ENCODE measurements at places on chromosomes 2 and 18. TPM values are rescaled to one million over a fixed set of nuclear protein-coding genes. Genes with fewer than 3 reads are reported as not detected.

The FSHR gene
- not detected for total RNA-seq

DNA sequence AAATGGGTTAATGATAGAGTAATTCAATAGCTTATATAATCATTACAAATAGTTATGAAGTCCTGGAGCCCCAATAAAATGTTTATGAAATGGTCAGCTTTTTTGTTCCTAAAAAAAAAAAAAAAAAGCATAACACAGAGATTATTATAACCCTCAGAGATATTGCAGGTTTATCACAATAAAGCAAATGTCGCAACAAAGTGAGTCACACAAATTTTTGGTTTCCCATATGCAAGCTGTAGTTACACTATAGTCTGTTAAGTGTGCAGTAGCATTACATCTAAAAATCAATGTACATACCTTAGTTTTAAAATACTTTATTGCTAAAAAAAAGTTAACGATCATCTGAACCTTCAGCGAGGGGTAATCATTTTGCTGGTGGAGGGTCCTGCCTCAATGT lies 20.0 kb downstream of the WDFY1 start:
- DNase-seq, result no peak

- DNase-seq, result no peak
Measured at GRCh38 chr2:99797475-99797874, 307.7 kb upstream of the REV1 start.

The ANKRD30B gene
- not detected for total RNA-seq

DNA sequence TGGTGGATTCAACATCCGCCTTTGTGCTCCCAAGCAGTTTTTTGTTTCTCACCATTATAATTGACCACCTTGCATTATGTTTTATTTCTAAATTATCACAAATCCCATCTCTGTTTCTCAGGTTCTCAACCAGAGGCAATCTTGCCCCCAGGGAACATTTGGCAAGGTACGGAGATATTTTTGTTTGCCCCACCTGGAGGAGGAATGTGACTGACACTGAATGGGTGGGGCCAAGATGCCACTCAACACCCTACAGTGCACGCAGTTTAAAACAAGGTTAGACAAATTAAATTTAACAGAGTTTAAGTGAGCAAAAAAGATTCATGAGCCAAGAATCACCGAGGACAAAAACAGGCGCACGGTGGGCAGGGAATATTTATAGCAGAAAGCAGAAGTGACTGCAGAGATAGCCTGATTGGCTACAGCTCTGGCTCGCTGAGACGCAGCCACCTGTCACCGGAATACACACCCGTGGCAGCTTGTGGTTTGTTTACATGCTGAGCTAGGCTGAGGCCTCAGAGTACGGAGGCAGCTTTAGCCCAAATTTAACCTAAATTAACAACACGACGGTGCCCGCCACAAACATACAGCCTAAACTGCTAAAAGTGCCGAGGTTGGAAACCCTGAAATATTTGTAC lies 150.0 kb upstream of the ALKAL2 start:
- DNase-seq, result no peak

The TNFRSF11A gene
- total RNA-seq, result 42.5 TPM

The ABCG5 gene
- total RNA-seq, result not detected

- no peak for DNase-seq
Measured at GRCh38 chr2:40719414-40719813, 267.5 kb upstream of the SLC8A1 start.

GRCh38 chr2:75808793-75809535 lies 98.2 kb upstream of the GCFC2 start:
- no peak for DNase-seq

- peak; percentile 70 for DNase-seq
Measured at GRCh38 chr2:36411962-36412444, 56.4 kb downstream of the CRIM1 start.

DNA sequence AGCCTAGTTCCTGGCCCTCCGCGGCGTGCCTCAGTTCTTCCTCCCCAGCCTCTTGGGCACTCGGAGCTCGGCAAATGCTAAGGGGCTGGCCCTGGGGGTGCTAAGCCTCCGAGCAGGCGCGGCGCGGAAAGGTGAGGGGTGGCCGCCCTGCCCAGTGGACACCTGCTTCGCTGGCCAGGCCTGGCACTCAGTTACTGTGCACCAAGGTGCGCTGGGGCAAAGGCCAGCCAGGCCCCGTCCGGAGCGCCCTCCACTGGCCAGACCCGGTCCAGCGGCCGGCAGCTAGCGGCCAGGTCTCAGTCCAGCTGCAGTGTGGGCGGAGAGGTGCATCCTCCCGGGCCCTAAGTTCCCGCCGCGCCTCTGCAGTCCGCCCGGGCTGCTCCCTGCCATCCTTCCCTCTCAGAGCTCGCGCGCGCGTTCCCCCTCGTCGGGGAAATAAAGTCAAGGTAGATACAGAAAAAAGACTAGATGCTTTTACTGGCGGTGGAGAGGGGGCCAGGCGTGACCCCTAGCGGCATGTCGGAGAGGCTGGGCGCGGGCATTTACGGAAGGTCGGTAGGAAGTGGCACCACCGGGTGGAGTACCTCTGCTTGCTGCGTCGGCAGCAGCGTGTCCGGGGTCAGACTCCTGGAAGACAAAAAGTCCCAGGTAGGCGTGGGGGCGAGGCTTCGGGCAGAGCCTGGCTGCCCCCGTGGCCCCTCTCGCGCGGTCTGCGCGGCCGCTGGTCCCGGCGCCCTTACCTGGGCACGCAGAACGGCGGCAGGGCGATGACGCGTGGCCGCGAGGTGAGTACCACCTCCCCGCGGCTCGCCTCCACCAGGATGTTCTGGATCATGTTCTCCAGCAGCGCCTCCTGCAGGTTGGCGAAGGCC lies 9.4 kb upstream of the CRYBA2 start:
- DNase-seq, result no peak

The ADCY3 gene
- total RNA-seq, result 19.2 TPM

The ZNF407 gene
- total RNA-seq, result 14.7 TPM

DNA sequence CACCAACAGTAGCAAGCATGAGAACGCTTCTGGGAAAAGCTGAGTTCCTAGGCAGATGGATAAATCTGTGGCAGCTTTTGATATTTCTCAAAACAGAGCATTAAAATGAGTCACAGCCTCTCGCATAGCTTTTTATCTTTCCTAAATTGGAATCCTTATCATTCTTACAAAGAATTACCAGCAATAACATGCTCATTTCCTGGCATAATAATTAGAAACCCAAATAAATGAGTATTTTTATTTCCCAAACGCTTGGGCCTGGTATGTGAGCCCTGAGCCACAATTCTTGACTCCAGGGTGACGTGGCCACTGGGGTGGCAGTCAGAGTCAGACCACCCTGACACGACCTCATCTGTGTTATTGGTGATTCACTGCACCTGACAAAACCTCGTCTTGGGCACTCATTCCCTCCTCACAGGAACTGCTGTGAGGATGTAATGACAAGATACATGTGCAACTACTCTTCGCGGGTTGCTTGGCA lies 210.7 kb downstream of the ARL4C start:
- no peak for DNase-seq

The RESP18 gene
- not detected for total RNA-seq

The GPR35 gene
- 0.13 TPM for total RNA-seq

The IL1A gene
- total RNA-seq, result not detected

The LIMS3 gene
- 7.8 TPM for total RNA-seq

DNA sequence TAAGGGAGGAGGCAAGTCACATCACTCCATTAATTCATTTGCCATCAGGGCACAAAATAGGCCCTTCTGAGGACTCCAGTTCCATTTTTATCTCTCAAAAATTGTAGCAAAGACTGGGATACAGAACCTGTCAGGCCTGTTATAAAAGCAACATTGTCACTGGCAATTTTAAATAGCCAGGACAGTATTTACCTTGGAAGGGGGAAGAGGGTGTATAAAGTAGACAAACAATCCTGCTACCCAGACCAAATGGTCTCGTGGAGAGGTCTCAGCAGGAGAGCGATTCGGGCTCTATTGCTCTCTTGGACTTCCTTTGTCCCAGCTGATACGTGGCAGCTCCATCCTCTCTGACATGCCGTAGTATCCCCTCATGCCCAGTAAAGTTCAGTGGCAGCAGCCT lies 740.3 kb upstream of the HS6ST1 start:
- DNase-seq, result no peak

DNA sequence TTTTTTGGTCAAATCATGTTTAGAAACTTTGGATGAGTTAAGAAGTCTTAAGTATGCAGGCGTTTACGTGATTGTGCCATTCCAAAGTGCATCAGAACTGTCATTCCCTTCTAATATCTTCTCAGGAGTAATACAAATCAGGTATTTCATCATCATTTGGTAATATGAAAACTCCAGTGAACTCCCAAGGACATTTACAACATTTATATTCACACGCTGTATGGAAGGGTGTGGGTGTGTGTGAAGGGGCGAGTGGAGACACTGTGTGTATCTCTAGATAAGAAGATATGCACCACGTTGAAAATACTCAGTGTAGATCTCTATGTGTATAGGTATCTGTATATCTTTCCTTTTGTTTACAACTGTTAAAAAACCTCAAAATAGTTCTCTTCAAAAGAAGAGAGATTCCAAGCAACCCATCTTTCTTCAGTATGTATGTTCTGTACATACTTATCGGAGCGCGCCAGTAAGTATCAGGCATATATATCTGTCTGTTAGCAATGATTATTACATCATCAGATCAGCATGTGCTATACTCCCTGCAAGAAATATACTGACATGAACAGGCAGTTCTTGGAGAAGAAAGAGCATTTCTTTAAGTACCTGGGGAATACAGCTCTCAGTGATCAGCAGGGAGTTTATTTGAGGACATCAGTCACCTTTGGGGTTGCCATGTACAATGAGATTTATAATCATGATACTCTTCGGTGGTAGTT lies 29.3 kb downstream of the COX7A2L start:
- DNase-seq, result no peak

The MRO gene
- total RNA-seq, result not detected

GRCh38 chr2:173101687-173102086 lies 26.0 kb downstream of the MAP3K20 start:
- DNase-seq, result no peak

GRCh38 chr2:128729051-128729450 lies 410.4 kb upstream of the HS6ST1 start:
- no peak for DNase-seq

- no peak for DNase-seq
Measured at GRCh38 chr18:63888470-63889190, 1.1 kb downstream of the SERPINB2 start.

GRCh38 chr2:64989982-64990614 lies 899 bp downstream of the SLC1A4 start:
- DNase-seq, result no peak

The SCN1A gene
- under 0.01 TPM for total RNA-seq

- no peak for DNase-seq
Measured at GRCh38 chr2:3127710-3128109, 249.9 kb downstream of the EIPR1 start.

- DNase-seq, result no peak
Measured at GRCh38 chr2:218224186-218224585, 7.2 kb downstream of the ARPC2 start.

The FLACC1 gene
- total RNA-seq, result 0.13 TPM

DNA sequence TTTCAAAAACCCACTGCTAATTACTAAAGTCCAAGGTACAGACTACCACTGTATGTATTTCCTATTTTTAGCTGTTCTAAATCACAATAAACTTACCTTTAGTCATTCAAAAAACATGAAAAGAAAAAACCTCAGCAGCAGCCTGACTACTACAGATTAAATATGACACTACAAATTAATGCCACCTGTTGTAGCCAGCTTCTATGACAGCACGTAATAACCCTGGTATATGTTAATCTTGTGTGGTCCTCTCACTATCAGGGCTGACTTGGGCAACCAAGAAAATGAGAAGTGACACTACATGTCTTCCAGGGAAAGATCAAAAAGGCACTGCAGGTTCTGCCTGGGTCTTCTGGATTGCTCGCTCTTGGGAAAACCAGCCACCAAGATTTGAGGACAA lies 90.6 kb upstream of the FAM124B start:
- DNase-seq, result no peak

GRCh38 chr2:138476940-138477339 lies 24.6 kb upstream of the SPOPL start:
- DNase-seq, result no peak

The ZSWIM2 gene
- total RNA-seq, result under 0.01 TPM

DNA sequence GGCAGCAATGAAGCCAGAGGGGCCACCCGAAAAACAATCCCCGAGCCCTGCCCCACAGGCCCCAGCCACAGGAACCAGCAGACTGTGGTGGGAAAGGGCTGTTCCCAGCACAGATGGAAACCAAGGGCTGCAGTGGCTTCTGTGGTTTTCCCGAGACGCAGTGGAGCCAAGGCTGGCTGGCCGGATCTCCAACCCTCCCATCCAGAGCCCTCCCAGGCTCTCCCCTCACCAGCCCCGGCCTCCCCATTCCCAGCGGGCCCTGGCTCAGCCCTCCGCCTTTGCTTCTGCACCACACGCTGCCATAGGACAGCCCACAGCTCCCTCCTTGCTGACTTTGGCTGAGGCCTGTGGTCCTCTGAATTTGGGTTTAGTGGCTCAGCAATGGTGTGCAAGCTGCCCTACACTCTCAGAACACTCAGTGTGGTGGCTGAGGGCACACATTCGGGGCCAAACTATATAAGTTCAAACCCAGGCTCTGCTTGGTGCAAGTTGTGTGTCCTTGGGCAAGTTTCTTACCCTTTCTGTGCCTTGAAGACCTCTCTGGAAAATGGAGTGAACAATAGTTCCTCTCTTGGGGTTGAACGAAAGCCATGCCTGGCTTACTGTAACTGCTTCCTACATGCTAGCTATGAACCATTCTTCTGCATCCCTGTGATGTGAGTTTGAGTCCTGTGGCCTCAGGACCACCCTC lies 200.1 kb downstream of the SMAD7 start:
- DNase-seq, result no peak

DNA sequence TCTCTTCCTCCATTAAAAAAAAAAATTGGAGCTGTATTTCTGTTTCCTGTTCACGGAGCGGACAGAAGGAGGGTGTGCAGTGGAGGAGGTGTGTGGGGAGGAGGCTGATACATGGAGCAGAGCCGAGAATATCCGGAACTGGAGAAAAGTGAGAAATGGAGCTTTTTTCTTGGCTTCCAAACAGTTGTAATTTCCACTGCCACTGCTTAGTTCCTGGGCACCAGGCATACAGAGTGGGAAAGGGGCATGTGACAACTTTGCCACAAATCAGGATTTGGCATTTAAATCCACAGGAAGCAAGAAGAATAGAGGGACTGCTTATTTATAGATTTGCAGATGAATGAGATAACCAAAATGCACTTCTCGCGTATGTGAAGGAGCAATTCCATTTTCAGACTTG lies 71.2 kb downstream of the BCL11A start:
- DNase-seq, result no peak

GRCh38 chr18:79402977-79403722 lies 7.4 kb downstream of the NFATC1 start:
- peak; percentile 76 for DNase-seq

- no peak for DNase-seq
Measured at GRCh38 chr2:144325086-144325485, 194.8 kb downstream of the ZEB2 start.

DNA sequence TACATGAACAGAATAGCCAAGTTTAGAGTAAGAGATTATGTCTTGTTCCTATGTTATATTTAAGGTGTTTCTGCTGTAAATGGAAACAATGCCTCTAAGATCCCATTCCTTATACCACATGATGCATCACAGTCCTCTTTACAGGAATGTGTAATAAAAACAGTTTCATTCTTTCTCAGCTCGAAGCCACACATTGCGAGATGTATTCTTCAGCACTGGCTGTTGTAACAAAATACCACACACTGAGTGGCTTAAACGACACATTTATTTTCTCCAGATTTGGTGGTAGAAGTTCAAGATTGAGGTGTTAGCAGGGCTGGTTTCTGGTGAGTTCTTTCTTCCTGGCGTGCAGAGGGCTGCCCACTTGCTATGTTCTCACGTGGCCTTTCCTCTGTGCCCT lies 246.2 kb downstream of the SOCS6 start:
- DNase-seq, result no peak

The HES6 gene
- 2.0 TPM for total RNA-seq

- no peak for DNase-seq
Measured at GRCh38 chr18:39305766-39306165, 1740.2 kb upstream of the CELF4 start.

Data from dermis microvascular lymphatic vessel endothelial cell (primary cell).